ENCODE measurements at places on chromosomes 4 and X. TPM values are rescaled to one million over a fixed set of nuclear protein-coding genes. Genes with fewer than 3 reads are reported as not detected.

RENBP gene
- 6.3 TPM for total RNA-seq

CT45A10 gene
- total RNA-seq = not detected

PAK3 gene
- 0.49 TPM for total RNA-seq

GRCh38 chrX:10795721-10796120 is 175.3 kb upstream of the MID1 start:
- DNase-seq = no peak

GRCh38 chrX:18983666-18984380 is at the start of gene PHKA2:
Gene PHKA2 (minus strand): TSS chrX:18984114. CDS start chrX:18983932, 182 bp downstream.
- DNase-seq = no peak

GRCh38 chr4:105509291-105509690 is 35.4 kb upstream of the PPA2 start:
- no peak for DNase-seq

DNA sequence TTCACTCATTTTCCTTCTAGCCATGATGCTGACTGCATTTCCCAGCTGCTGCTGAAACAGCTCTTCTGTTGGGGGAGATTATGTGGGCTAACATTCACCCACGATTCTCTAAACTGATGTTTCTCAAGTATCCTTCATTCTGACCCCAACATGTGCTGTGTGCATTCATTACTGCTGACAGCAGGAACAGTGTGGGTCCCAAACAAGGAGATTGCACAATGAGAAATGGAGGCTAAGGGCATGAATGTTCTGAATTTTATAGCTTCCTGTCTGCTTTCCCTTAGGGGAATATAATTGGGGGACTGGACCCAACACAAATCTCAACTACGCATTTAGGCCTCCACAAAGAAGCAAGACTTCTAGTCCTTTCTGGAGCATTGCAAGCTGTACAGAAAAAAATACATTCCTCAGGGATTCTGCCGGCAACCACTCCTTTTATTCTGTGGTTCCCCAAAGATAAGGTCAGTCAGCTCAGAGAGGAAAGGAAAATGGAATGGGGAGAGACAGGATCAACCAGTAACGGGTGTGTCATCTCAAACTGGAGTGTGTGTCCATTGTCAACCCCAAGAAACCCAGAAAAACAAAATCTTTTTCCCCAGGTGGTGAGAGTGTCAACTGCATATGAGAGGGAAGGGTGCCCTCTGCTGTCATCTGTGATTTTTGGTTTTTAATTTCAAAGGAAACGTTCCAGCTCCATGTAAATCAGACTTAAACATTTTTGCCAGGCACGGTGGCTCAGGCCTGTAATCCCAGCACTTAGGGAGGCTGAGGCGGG is 81.5 kb upstream of the EGFL6 start:
- peak; percentile 8 for DNase-seq

All from CD8-positive, alpha-beta T cell (primary cell).